ENCODE measurements at places on chromosomes 7 and 10.

DNA sequence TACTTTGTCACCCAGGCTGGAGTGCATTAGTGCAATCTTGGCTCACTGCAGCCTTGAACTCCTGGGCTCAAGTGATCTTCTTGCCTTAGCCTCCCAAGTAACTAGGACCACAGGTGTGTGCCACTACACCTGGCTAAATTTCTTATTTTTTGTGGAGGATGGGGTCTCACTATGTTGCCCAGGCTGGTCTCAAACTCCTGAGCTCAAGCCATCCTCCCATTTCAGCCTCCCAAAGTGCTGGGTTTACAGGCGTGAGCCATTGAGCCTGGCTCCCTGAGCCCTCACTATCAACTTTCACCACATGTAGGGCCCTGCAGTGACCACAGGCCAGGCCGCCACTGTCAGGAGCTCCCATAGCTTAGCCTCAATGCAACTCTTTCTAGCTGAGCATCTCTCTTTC lies 110.2 kb downstream of the CUL2 start:
- DNase-seq, result no peak

DNA sequence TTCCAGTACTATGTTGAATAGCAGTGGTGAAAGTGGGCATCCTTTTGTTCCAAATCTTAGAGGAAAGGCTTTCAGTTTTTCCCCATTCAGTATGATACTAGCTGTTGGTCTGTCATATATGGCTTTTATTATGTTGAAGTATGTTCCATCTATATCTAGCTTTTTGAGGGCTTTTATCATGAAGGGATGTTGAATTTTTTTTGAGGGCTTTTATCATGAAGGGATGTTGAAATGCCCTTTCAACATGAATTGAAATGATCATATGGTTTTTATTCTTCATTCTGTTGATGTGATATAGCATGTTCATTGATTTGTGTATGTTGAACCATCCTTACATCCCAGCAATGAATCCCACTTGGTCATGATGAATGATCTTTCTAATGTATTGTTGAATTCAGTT lies 75.3 kb downstream of the KIF20B start:
- DNase-seq, result no peak

GRCh38 chr10:104028823-104029520 lies 56.7 kb downstream of the COL17A1 start:
- DNase-seq, result no peak

DNA sequence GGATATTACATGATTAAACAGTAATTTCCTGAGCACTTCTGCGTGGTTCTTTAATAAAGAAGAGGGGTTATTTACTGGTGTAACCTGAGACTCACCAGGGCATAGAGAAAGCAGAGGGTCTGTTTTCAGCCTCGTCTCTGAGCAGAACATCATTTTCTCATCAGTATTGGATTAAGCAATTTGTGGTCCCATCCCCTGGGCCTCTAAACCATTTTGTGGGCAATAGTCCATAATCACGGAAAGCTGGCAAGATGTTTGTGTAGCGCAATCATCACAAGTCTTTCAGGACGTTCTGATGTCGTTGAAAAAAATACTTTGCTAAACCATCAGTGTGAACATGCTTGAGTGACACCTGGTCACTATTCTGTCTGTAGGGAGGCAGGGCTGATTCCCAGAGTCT lies 37.1 kb upstream of the SEC61G start:
- no peak for DNase-seq

DNA sequence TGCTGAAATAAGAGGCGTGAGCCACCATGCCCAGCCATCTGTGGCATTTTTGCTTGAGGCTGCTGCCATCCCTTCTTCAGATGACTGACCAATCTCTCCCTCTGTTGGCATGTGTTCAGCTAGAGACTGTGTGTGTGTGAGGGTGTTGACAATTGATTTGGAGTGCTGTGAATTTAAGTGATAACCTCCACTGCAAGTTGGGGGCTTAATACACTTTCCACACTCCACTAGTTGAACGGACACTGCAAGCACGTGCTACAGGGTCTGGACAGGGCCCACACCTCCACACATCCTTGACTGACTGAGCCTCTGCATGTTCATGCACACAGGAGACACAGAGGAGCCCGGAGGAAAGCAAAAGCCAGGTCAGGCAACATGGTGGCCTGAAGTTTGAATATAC lies 51.3 kb downstream of the BRAF start:
- no peak for DNase-seq

- no peak for DNase-seq
Measured at GRCh38 chr10:4606856-4607636, 219.0 kb upstream of the AKR1E2 start.

DNA sequence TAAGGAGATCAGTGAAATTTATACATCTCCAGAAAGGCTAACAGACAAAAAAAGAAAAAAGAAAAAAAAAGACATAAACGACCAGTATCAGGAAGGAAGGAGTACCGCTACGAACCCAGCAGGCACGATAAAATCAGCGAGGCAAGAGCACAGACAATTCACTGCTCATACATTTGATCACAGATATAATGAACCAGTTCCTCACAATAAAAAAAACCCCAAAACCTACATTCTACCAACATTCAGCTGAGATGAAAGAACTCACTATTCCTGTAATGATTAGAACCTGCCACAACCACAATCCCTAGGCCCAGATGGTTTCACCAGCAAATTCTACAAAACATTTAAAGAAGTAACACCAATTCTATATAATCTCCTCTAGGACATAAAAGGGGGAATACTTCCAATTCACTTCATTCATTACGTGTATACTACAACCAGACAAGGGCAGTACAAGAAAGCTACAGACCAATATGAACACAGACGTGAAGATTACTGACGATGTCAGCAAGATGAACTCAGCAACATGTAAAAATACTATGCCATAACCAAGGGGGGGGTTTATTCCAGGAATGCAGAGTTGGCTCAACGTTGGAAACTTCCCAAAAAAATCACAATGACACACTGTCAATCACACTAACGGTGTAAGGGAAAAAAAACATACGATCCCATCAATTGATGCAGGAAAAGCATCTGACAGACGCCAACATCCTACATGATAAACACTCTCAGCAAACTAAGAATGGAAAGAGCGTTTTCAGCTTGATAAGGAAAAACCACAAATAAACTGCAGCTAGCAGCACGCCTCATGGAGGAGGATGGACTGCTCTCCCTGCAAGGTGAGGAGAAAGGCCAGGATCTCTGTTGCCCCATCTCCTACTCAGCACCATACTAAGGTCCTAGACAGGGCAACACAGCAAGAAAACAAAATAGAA lies 256.2 kb downstream of the ELFN1 start:
- no peak for DNase-seq

- no peak for DNase-seq
Measured at GRCh38 chr7:94907026-94907810, at the start of gene PPP1R9A. Gene PPP1R9A (plus strand): TSS chr7:94907594. CDS start chr7:94910114, 2,520 bp downstream.

- DNase-seq, result no peak
Measured at GRCh38 chr7:33422141-33422540, 292.8 kb downstream of the BBS9 start.

- peak; percentile 5 for DNase-seq
Measured at GRCh38 chr10:72785409-72785808, 93.5 kb downstream of the MCU start.

DNA sequence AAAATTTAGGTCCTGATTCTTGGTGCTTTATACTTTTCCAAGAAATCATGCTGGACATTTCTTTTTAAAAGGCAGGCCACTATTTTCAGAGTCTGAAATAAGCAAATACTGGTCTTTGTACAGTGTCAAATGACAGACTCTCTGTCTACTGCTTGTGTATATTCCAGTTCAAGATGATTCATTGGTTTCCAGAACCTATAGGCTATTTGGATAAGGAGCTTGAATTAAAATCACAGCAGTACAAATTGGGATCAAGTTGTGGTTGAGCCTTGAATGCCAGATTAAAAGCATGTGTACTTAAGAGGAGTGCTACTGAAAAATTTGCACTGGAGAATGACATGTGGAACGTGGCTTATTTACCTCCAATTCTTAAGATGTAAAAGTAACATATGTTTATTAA lies 10.7 kb downstream of the KMT2E start:
- DNase-seq, result no peak

DNA sequence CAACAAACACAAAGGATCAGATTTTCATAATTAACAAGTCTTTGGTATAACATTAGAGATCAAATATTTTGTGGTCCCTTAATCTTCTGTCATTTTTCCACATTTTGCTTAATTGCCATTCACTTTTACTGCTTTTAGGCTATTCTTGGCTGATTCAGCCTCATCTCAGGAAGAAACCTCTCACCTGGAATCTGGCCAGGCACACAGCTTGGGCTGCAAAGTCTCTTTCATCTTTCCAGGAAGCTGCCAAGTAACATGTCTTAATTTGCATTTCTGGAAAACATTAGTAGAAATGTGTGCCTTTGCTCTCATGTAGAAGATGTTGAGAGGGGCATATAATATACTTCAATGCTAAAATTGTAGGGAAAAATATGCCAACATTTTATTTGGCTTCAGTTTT lies 174.2 kb upstream of the STEAP4 start:
- DNase-seq, result no peak

All from inflammatory macrophage treated with lipopolysaccharide for 4 hours (primary cell).